Mammary epithelial cell (primary cell): ENCODE measurements at places on chromosomes 7 and 10. TPM values are rescaled to one million over a fixed set of nuclear protein-coding genes. Genes with fewer than 3 reads are reported as not detected.

- DNase-seq, result peak; percentile 59
Measured at GRCh38 chr10:60032723-60033122, 126.4 kb upstream of the CCDC6 start.

GRCh38 chr7:19203686-19204085, 58.5 kb upstream of the FERD3L start:
- no peak for DNase-seq

DNA sequence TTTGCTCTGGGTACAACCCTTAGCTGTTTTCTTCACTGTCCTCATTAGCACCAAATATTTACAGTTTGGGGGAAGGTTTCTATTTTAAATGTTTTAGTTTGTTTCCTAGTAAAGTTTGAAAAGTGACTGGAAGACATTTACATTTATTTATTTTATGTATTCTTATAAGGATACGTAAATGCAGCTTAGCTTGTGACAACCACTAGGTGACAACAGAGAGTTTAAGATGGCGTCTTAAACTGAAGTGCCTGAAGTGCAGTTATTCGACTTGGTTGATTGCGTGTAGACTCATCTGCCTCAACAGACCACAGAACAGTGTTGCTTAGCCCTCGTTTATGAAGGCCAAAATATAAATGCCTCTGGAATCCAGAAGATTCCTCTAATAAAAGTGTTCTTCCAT, 378.2 kb upstream of the MYO3A start:
- DNase-seq, result no peak

SPDYE16 gene
- not detected in 2 replicates for total RNA-seq

- no peak for DNase-seq
Measured at GRCh38 chr7:82906502-82906901, 256.2 kb downstream of the PCLO start.

DNA sequence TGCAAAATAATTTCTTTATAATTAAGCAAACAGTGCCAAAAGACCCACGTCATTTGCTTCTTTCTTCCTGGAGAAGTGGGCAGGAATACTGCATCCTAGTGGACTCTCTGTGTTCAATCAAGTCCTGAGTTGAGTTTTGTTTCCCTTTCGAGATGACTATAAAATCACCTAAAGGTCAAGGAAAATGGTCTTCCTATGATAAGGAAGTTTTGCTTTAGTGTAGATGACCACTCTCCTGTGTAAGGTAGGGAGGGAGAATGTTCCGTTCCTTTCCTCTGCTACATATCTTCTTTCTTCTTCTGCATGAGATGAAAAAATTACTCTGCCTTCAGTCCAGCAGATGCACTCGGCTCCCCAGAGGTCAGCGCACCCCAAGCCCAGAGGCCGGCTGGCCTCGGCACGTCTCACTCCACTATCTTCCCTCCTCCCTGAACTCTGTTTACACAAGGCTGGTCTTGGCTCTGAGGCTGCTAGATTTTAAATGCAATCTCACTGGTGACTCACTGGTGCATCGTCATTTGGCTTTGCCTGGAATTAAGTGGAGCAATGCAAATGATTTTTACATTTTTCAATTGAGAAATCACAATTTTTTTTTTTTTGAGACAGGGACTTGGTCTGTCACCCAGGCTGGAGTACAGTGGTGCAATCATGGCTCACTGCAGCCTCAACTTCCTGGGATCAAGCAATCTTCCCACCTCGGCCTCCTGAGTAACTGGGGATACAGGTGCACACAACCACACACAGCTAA, 18.6 kb upstream of the VDAC2 start:
- peak; percentile 85 for DNase-seq

COL13A1 gene
- total RNA-seq, result 1.3 TPM

DNA sequence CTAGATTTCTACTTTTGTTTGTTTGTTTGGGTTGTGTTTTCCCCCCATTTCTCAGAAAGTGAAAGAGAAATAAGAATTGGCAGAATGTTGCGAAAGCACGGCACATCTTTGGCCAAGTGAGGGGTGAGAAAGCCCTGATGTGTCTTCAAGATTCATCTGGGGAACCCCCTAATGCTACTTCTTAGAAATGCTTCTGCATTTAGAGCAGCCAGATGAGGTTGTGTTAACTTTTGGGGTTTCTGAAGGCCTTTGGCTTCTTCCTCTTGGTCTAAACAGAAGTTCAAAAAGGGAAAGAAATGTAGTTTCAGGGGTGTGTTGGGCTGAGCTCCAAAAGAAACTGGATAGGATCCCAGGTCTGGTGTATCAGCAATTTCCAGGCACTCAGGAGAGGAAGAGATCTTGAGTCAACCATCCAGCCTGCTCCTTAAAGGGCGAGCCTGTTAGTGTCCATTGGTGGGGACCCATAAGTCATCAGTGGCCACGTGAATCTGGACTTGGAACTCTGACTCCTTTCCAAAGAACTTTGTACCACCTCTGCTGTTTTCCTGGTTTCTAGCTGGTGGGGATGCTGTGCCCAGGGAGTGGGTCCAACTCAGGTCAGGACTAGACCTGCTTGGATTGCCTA, 6.5 kb downstream of the DUSP5 start:
- DNase-seq, result peak; percentile 52
